ENCODE measurements at places on chromosomes 13 and 19. TPM values are rescaled to one million over a fixed set of nuclear protein-coding genes. Genes with fewer than 3 reads are reported as not detected.

- H3K4me1 ChIP-seq: peaks cover 10% of the 10 kb centered on the region
- peaks cover 13% of the 10 kb centered on the region for H3K36me3 ChIP-seq
- no peak for DNase-seq
- peak overlapping the region; percentile 93 for H3K27ac ChIP-seq
- no peaks in the 10 kb centered on the region for H3K27me3 ChIP-seq
Observed at GRCh38 chr19:49818649-49819370, 721 bp downstream of the MED25 start.

DNA sequence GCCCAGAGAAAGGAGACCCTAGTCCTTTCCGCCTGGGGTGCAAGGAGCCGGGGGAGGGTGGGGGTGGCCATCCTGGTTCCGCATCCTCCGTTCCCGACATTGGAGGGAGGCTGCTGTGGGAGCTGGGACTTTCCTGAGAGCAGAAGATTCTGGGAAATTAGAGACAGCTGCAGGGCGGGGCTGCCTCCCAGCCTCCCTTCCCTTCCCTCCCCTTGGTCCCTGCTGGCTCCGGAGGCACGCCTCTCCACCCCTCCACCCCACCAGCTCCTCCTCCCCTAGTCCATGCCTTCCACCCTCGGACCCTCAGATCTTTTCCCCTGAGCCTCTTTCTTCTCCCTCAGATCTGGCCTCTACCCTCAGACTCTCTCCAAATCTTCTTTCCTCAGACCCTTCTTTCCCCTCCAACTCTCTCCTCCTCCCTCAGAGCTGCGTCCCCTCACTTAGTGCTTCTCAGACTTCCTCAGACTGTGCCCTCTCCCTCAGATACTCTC lies 3.1 kb upstream of the BCL3 start:
- no peak overlapping the region for H3K4me3 ChIP-seq
- no peak for DNase-seq
- peak overlapping the region; percentile 59 for H3K27ac ChIP-seq
- peaks cover 13% of the 10 kb centered on the region for H3K36me3 ChIP-seq

Gene SLC7A9
- total RNA-seq: not detected

Gene ZGLP1
- total RNA-seq: 3.2 TPM

DNA sequence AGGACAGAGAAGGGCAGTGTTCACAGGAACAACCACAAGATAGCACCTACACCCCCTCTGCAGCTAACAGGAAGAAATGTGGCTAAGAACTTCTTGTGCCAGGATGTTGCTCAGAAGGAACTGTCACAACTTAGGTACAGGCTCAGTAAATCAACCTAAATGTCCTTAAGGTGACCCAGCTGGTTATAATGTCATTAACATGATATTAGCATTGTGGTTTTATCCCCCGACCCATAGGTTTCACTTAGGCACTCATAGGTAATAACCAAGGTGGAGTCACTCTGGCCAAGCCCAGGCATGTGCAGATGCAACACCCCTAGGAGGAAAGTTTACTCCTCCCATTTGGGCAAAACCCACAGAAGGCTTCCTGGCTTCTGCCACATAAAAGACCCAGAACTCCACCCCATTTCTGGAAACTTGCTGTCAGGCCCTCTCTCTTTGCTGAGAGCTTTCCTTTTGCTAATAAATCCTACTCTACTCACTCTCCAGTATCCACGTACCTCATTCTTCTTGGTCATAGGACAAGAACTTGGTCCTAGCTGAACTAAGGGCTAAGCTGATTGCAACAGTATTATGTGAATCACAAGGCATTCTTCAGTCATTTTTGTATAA lies 951.3 kb downstream of the SLITRK5 start:
- DNase-seq: no peak
- H3K4me1 ChIP-seq: no peaks in the 10 kb centered on the region
- H3K27ac ChIP-seq: no peak overlapping the region
- no peaks in the 10 kb centered on the region for H3K27me3 ChIP-seq
- H3K4me3 ChIP-seq: no peak overlapping the region
- H3K36me3 ChIP-seq: no peaks in the 10 kb centered on the region

DNA sequence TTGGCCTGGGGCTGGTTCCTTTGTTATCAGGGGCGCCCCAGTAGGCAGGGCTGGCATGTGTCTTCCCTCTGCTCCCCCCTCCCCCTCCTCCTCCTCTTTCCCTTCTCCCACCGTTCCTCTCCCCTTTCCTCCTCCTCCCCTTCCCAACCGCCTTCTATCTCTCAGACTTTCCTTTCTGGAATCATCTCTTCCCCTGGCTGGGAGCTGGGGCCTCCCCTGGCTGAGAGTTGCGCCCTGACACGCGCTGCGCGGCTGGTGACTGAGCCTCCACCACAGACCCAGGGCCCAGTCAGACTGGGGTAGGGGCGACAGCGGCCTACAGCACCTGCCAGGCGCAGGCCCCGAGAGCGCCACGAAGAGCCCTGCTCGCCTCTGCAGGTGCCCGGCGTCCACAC lies 2.8 kb downstream of the PNMA8B start:
- H3K27ac ChIP-seq: no peak overlapping the region
- H3K4me3 ChIP-seq: no peak overlapping the region
- H3K4me1 ChIP-seq: peaks cover 4% of the 10 kb centered on the region
- DNase-seq: no peak
- H3K36me3 ChIP-seq: no peaks in the 10 kb centered on the region

GRCh38 chr19:18060472-18060871 lies 26.3 kb downstream of the IL12RB1 start:
- no peak for DNase-seq
- no peak overlapping the region for H3K4me3 ChIP-seq
- no peaks in the 10 kb centered on the region for H3K27me3 ChIP-seq
- no peak overlapping the region for H3K27ac ChIP-seq
- peaks cover 6% of the 10 kb centered on the region for H3K4me1 ChIP-seq

- no peak overlapping the region for H3K27ac ChIP-seq
- H3K4me1 ChIP-seq: no peaks in the 10 kb centered on the region
- H3K36me3 ChIP-seq: no peaks in the 10 kb centered on the region
- no peak overlapping the region for H3K4me3 ChIP-seq
Observed at GRCh38 chr19:7789447-7789846, 26.4 kb downstream of the CLEC4M start.

DNA sequence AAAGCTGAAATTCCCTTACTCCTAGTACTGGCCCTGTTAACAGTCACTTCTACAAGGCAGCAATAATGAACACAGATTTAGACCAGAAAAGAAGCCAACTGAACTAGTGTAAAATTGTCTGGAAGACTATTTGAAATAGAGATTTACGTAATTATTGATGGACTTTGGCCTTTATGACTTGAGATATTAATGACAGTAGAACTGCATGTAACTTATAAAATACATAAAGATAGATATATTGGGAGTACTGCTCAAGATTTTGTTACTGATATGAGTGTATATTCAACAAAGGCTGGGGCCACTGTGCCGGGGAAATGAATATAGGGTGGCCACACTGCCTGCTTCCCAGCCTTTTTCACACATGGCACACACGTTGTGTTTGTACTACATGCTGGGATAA lies 88.8 kb downstream of the STARD13 start:
- H3K4me3 ChIP-seq: no peak overlapping the region
- H3K27ac ChIP-seq: no peak overlapping the region
- peaks cover 12% of the 10 kb centered on the region for H3K4me1 ChIP-seq
- no peaks in the 10 kb centered on the region for H3K27me3 ChIP-seq

DNA sequence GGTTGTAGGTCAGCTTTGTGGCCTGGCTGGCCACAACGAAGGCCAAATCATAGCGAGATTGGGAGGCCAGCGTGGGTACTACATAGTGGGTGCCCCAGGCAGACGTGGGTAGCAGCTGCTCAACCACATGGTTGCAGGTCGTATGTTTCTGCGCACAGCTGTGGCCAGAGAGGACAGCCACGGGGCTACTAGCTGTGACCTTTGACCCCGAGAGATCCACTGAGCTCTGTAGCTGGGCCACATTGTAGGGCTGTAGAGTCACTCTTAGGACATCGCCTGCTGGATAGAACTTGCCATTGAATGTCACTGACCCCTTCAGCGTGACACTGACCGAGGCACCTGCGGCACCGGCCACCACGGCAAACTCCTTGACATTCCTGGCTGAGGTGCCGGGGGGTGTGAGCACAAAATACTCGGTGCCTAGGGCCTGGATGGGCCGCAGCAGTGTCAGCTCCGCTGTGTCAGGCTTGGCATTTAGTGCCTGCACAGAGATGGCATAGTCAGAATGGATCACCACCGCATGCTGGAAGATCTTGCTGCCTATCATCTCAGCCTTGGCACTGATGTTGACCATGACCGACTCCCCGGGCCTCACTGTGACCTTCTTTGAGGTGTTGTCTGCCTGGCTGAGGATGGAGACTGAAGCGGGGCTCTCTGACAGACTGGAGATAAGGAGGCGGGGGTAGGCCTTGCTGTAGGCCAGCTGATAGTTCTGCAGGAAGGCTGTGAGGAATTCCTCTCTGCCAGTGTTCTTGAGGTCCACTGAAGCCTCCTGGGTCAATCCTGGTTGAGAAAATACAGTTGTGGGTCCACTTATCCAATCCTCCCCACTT lies 6.7 kb downstream of the FCGBP start:
- no peaks in the 10 kb centered on the region for H3K27me3 ChIP-seq
- DNase-seq: no peak
- H3K36me3 ChIP-seq: no peaks in the 10 kb centered on the region
- no peak overlapping the region for H3K27ac ChIP-seq
- H3K4me1 ChIP-seq: peaks cover 7% of the 10 kb centered on the region

Gene ZNF543
- total RNA-seq: 5.1 TPM

Gene LYPD3
- 3.0 TPM for total RNA-seq

- H3K4me1 ChIP-seq: no peaks in the 10 kb centered on the region
- no peak overlapping the region for H3K27ac ChIP-seq
- H3K27me3 ChIP-seq: no peaks in the 10 kb centered on the region
- H3K4me3 ChIP-seq: no peak overlapping the region
Observed at GRCh38 chr13:70237131-70237530, 128.9 kb upstream of the KLHL1 start.

Gene PGLYRP2
- total RNA-seq: not detected

Gene GPR4
- not detected for total RNA-seq

GRCh38 chr13:45194081-45194939 lies 6.5 kb downstream of the KCTD4 start:
- H3K4me3 ChIP-seq: no peak overlapping the region
- no peaks in the 10 kb centered on the region for H3K27me3 ChIP-seq
- DNase-seq: no peak
- H3K27ac ChIP-seq: no peak overlapping the region
- H3K4me1 ChIP-seq: peaks cover 7% of the 10 kb centered on the region

Gene CACNA1A
- total RNA-seq: 0.30 TPM

GRCh38 chr19:42465827-42466280 lies 23.1 kb upstream of the CXCL17 start:
- no peaks in the 10 kb centered on the region for H3K36me3 ChIP-seq
- no peaks in the 10 kb centered on the region for H3K27me3 ChIP-seq
- H3K4me1 ChIP-seq: peaks cover 29% of the 10 kb centered on the region
- no peak overlapping the region for H3K4me3 ChIP-seq
- peak overlapping the region; percentile 48 for H3K27ac ChIP-seq

GRCh38 chr13:65710514-65710913 lies 1519.6 kb downstream of the PCDH9 start:
- no peak overlapping the region for H3K4me3 ChIP-seq
- H3K27me3 ChIP-seq: no peaks in the 10 kb centered on the region
- no peak overlapping the region for H3K27ac ChIP-seq
- H3K36me3 ChIP-seq: no peaks in the 10 kb centered on the region
- no peak for DNase-seq
- H3K4me1 ChIP-seq: no peaks in the 10 kb centered on the region

DNA sequence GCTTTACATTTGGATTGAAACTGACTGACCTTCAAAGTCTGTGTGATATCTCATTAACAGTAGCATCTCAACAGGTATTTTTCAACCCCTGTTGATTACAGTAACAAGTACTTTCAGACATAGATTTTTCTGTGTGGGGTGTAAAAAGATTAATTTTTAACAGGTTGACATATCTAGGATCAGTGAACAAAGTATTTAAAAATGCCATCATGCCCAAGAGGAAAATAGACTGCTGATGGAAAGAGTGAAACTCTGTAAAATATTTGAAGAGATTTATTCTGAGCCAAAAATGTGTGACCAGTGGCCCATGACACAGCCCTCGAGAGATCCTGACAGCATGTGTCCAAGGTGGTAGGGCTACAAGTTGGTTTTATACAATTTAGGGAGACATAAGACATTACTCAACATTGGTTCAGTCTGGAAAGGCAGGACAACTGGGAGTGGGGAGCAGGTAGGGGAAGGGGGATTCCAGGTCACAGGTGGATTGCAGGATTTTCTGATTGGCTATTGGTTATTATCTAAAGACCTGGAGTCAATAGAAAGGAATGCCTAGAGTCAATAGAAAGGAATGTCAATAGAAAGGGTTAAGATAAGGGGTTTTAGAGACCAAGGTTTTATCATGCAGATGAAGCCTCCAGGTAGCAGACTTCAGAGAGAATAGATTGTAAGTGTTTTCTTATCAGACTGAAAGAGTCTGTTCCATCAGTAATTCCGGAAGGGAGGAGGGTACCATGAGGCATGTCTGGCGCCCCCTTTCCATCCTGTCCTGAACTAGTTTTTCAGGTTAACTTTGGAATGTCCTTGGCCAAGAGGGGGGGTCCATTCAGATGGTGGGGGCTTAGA lies 29.1 kb downstream of the TNFRSF19 start:
- no peak overlapping the region for H3K4me3 ChIP-seq
- no peak overlapping the region for H3K27ac ChIP-seq
- no peak for DNase-seq

DNA sequence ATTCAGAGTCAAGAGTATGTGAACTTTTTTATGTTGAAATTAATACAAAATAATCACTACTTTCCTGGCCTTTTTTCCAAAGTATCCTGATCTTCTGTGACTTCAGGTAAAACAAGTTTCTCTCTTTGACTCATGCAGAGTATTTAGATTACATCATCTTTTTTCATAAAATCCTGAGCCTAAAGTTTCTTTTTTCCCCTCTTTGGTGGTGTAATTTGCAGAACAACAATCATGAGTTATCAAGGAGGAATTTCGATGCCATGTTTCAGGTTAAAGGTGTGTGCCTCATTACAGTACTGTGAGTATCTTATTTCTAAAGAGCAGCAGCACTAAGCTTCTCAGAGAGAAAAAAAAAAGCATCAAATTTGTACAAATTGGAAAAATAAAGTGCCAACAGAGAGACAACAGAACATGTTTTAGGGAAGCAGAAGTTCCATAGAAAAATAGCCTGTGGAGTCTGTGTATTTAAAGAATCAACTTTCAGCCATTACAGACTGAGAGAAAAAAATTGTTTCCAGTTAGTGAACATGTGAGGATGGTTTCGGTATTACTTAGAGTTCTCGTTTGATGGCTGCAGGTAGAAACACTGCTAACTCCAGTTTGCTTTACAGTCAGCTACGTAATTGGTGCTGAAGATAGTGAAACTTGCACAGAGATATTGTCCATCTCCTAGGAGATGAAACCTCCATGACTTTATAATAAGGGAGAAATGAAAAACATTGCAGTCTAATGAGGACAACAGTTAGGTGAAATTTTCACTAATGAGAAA lies 78.1 kb upstream of the PCDH9 start:
- no peak overlapping the region for H3K27ac ChIP-seq
- H3K4me3 ChIP-seq: no peak overlapping the region
- DNase-seq: no peak
- no peaks in the 10 kb centered on the region for H3K36me3 ChIP-seq
- H3K4me1 ChIP-seq: no peaks in the 10 kb centered on the region
- no peaks in the 10 kb centered on the region for H3K27me3 ChIP-seq

Data from activated T-helper 2 cell treated with anti-CD3 and anti-CD28 coated beads, Interferon-gamma antibody, Interleukin-2, Interleukin-4, amounts not matched to agents 10 μg/mL and 5 μg/mL and 100 μg/mL, durations not matched to agents 14 hours and 24 hours and 36 hours (primary cell).